DMS79 treated with DMSO at 0.1 percent for 48 hours (cell line): ENCODE measurements at places on chromosomes 3 and 15.
A peak's percentile ranks its signal among the peaks of the same experiment; 100 is the strongest.

DNA sequence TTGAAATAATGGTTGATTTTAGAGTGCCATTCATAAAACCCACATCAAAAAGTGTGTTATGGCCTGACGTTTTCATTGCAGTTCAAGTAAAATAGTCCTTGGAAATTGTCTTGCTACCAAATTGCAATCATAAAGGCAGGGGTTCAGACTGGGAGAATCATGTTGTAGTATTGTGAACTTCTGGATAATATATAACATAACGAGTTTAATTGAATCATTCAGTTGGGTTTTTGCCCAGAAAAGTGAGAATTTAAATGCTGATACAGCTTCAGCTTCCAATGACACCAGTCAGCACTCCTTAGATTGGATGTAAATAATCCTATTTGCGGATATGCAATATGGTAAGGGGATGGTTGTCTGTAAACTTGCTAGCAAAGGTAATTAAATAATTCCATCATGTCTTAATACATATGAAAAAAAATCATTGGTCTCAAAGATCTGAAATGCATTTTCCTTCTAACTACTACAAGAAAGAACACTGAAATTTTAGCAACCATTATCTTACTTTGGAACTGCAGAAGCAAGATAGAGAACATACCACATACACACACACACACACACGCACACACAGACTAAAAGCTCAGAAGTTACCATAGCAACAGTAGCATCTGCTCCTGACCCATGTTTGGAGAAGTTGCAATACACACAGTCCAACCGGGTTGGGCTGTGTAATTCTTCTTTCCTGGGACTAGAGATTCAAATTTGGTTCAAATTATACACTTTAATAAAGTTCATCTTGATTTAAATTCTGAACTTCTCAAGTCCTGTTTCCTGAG lies 686.2 kb upstream of the NR2F2 start:
- DNase-seq = no peak

GRCh38 chr3:171954690-171955383 lies 84.5 kb upstream of the FNDC3B start:
- DNase-seq = no peak

DNA sequence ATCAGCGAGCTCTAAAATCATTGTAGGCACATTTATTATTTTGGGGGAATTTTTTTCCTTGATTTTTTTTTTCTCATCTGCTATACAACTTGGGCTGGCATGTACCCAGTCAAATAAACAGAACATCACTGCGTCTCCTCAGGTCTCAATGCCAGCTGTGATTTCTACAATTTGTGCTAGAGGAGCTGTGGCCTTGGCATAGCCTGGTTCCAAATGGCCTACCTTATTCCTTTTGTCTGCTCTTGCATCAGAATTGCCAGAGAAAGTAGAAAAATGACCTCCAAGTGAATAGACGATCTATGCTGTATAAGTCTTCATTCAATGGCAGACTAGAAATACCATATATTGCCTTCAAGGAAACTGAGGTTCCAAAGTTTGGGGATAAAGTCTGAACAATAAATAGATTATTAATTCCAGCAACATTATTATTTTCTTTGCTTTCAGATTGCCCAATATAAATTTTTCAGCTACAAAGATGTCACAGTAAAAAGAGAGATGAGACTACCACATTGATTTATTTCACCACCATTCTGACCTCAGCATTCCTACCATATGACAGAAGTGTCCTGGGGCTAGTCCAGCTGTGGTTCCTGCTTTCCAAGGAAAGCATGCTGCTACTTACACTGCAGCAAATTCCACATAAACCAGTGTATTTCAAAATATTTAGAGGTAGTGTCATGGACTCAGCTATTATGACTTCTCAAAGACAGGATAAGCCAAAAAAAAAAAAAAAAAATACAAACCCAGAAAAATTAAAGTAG lies 493.9 kb upstream of the ZNF385D start:
- DNase-seq = no peak

DNA sequence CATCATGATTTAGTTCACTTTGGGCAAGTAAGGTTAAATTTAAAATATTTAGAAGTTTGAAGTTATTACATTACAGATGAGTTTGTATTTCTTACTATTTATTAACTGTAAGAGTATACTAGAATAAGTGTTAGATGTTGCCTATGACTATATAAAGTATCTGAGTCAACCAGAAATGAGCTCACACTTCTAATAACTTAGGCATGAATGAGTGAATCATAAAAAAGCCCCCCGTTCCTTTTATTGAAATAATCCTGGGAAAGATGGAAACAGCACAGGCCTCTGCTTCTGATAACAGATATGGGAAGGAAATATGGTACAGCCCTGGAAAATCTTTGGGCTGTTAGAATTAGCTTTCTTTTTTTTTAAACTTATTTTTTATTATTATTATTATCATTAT lies 66.6 kb upstream of the TGFBR2 start:
- DNase-seq = no peak

DNA sequence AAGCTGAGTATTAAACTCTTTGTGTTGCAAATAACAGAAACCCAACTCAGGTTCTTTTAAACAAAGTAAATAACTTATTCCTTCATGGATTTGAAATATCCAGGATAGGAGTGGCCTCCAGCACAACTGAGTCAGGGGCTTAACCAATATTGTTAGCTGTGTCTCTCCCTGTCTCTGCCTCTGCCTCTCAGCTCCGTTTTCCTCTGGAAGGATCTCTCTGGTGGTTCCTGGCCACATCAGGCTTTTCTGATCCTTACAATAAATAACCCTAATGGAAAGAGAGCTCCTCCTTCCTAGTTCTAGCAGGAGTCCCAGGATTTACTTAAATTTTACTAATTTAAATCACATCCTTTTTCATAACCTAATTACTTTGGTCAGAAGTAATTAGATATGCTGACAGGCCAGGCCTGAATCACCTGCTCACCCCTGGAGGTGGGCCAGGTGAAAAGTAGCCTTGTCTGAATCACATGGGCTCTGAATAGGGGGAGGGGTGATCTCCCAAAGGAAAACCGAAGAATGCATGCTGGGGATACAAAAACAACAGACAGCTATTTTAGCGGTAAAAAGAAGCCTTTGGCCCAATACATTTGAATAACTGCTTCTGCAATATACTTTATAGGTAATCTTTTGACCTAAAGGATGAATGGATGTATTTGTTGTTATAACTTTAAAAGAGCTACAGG lies 75.4 kb downstream of the REC114 start:
- no peak for DNase-seq

DNA sequence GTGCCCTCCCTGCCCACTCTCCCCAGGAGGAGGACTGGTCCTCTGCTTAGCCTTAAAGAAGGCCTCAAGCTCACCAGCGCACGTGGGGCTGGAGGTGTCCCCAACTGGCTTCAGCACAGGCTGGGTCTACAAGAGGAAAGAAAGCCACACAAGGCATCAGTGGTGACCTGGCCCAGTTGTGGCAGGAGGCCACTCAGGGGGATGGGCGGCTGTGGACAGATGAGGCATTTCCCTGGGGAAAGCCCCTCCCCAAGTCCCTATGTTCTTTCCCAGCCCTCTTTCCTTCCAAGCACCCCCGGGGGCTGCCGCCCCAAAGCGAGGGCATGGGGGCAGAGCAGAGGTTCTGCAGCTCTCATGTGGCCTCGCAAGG lies 155.2 kb upstream of the TLE3 start:
- DNase-seq = no peak

DNA sequence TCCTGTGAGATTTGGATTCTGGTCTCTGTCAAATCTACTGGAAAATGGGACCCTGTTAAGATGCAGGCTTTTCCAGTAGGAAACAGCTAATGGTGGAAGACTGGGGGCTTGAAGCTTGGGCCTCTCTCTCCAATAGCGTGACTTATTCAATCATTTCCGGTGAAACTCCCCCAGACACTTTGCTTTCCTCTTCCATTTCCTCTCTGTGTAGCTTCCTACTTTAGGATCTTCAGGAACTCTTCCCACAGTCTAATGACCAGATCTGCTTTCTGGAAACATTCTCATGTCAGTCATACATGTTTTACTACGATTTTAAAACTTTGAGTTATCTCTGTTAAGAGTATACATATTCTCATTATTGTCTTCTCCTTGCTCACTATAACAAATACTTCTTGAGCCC lies 28.0 kb upstream of the TPRG1 start:
- DNase-seq = no peak

- no peak for DNase-seq
Observed at GRCh38 chr3:54698054-54698453, 229.8 kb downstream of the LRTM1 start.

DNA sequence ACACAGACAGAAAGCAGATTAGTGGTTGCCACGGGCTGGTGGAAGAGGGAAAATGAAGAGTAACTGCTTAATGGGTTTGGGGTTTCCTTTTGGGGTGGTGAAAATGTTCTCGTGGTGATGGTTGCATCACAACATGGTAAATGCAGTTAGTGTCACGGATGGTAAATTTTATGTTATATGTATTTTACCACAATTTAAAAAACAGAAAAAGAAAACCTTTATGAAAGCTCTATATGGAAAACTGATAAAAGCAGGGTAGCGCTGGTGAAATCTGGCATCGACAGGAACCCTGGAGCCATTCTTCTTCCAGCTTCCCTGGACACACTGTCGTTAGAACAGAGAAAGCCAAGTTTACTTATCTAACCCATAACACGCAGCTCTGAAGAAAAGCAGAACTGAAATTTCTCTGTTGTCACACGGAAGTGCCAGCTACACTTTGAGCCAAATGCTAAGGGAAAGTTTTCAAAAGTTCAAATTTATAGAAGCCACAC lies 287.7 kb upstream of the NR2F2 start:
- DNase-seq = no peak

DNA sequence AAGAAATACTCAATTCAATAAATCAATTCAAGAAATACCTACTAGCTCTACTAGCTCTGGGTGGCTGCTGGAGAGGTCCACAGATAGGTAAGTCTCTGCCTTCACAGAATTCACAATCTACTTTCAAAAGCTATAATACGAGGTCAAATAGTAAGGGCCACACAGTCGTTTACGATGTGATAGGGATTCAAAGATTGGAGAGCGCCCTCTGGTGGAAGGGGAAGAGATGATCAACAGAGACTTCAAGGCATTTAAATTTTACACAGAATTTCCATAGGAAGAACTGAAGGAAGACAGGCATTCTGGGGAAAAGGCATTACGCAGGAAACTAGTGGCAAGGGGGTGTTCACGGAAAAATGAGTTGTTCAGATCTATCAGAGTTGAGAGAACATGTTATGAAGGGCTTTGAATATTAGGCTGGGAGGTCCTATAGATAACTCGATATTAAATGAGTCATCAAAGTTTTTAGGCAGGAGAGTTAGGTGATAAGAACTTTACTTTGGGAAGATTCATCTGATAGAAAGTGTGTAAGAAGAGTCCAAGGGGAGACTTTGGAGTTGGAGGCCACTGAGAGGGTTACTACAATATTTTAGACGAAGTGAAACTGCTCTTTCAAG lies 128.8 kb downstream of the FRMD5 start:
- DNase-seq = peak; percentile 29

- DNase-seq = no peak
Observed at GRCh38 chr3:21835264-21835663, 84.3 kb upstream of the ZNF385D start.

- DNase-seq = peak; percentile 29
Observed at GRCh38 chr3:120348065-120348990, 826 bp downstream of the LRRC58 start.
